ENCODE measurements at places on chromosomes 2 and 18.

DNA sequence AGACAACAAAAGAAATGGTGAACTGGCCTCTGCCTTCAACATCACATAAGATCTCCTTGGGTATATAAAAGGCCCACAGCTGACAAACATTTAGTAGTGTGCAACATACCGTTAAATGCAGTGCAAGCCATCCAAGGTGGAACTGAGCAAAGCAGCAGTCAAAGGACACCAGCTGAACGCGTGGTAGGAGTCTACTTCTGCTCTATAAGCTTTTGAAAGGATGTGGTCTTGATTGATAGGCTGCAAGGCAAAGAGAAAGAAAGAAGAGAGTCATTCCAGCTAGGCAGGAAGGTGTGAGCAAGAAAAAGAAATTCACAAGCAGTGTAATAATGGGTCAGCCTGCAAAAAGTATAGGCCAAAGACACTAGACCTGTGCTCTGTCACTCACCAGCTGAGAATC, 356.3 kb downstream of the SATB2 start:
- no peak for DNase-seq

DNA sequence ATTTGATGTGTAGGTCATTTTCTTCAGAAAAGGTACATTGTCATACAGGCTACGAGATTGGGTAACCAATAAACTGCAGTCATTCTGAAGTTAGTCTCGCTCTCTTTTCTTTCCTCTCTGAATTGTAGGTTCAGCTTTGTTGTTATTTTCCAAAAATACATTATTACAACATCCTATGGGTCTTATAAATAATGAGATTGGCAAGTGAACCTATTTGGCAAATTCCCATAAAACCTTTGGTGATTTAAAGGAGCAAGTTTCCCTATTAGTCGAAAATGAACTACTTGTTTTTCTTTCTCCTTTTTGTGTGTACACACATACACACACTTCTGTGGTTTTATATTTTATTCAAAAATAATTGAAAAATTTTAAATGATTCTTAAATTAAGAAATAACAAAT, 67.0 kb downstream of the ARHGAP28 start:
- no peak for DNase-seq

GRCh38 chr18:76274468-76275289, 220.4 kb downstream of the ZNF516 start:
- DNase-seq: peak; percentile 5

GRCh38 chr18:30016179-30016578, 1026.4 kb downstream of the DSC3 start:
- DNase-seq: peak; percentile 54

DNA sequence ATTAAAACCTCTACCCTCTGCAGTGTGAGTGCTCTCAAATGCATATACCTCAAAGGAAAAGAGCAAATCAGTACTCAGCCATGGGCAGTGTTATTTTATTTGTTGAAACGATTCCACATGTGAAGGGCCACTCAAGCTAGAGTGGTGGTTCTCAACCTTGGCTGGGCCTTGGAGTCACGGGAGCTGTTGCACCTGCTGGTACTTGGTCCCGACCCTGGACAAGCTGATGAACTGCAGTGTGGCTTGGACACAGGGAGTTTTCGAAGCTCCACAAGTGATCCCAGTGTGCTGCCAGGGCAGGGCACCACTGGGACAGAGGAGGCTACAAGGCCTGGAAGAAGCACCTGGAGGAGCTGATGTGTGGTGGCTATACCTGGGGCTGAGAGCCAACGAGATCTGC, 19.7 kb downstream of the GNLY start:
- no peak for DNase-seq

DNA sequence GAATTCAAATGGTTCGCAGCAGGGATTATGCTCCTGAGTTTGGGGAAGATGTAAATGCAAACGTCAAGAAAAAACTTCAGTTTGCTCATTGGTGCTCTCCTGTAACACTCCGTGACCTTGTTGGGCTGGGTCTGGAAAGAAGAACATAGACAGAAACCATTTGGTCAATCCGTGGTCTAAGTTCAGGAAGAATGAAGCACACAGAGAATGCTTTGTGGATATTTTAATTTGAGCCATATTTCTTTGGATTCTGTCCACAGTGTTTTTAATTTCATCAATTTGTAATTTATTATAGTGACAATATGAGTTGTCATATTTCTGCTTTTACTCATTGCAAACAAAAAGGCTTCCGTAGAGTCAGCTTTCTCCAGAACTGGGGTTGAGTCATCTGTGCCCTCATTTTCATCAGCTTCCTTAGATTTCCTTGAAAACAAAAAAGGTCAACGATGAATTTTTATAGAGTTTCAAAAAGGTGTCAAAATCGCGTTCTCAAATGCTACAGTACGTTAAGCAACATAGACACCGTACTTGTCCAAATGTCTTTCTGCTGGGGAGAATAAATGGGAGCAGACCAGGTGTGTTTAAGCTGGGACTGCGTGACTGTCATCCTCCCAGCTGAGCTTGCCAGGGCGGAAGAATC, 606.4 kb downstream of the RNF144A start:
- DNase-seq: no peak

DNA sequence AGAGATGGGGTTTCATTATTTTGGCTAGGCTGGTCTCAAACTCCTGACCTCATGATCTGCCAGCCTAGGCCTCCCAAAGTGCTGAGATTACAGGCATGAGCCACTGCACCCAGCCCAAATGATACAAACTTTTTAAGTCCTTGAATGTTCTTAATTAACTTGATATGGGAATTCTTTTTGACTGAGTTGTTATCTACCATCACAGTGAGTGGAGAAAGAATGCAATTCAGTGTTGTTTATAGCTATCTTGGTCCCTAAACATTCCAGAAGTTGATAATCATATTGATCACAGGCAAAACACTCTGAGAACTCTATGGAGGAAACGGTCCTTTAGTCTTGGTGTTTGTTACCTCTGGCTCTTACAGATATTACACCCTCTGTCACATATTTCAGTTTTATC, 1072.5 kb downstream of the SUCLG1 start:
- no peak for DNase-seq

GRCh38 chr2:152466980-152467676, 132.2 kb downstream of the FMNL2 start:
- peak; percentile 58 for DNase-seq

DNA sequence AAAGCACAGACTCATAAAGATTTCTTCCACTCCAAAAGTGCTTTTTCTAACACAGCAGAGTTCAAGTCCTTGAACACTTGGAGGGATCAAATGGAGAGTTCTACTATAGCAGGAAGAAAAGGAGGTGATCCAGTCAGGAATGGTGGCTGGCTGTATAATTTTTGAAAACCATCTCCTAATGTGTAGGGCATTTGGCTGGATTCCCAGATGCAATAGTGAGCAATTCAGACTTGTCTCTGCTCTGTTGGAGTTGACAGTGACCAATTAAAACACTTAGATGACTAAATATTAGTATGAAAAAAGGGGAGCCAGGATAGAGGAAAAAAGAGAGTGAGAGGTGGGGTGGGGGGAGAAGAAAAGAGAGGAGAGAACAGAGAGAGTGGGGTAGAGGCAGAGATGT, 5.3 kb upstream of the G6PC2 start:
- peak; percentile 32 for DNase-seq

DNA sequence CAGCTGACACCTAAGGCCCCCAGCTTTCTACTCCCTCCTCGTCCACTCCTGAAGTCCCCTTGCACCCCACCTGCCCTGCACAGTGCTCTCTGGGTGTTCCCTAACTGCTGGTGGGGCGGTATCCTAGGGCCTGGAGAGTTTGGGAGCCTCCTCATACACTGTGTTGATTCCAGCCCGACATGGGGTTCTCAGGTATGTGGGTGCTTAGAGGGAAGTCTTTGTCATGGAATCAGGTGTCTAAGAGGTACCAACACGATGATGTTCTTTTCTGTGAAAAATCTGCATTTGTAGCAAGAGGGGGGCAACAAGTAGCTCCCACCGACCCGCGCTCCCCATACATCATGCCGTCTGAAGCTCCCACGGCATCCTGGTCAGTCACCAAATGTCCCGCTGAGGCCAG, 96.8 kb upstream of the SMAD7 start:
- DNase-seq: no peak

All from ELR (cell line).